ENCODE measurements at places on chromosomes 6 and 20.

DNA sequence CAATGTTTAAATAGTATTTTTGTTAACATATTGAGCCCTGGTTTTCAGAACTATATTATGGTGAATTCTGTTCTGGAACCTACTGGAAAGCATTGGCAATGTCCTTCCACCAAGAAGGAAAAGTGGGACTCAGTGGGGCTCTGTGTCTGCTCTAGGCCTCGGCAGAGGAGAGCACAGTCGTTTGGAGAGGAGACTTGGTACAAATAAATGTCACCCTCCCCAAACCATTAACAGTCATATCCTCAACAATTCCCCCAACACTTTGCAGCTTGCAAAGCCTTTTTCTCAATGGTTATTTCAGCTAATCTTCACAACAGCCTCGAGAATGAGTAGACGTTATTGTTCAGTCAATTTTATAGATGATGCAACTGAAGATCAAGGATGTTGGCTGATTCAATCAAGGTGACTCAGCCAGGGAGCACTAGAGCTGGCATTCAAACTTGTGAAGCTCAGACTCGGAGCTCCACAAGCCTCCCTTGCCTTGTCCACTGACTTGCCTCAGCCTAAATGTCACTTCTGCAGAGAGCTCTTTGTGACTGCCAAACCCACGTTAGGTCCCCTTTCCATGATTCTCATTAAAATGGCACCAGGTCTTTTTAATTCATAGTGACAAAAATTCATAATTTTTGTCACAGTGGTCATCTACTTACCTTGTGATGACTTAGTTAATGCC is 60.6 kb downstream of the TOX2 start:
- DNase-seq: no peak

DNA sequence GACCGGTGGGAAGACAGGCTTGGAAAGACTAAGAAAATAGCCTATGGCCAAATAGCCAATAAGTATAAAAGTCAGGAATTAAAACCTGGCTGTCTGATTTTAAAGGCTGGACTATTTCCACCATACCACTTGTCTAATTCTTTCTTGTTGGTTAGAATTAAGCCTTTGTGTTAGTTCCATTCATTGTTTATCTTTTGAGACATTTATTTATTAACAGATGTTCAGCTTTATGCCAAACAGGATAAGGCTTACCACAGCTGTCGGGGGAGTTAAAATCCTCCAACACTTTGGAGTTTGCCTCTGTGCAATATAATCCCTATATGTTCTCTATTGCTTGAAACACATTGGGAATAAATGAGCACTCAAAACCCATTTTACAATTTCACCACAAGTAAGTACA is 208.3 kb downstream of the TMEM200A start:
- DNase-seq: no peak

- DNase-seq: no peak
These were observed 51.0 kb upstream of the PMEPA1 start for GRCh38 chr20:57760698-57761412.

GRCh38 chr6:21915707-21916260 is 322.2 kb downstream of the SOX4 start:
- no peak for DNase-seq

- no peak for DNase-seq
These were observed 217.1 kb upstream of the THEMIS start for GRCh38 chr6:128117916-128118315.

DNA sequence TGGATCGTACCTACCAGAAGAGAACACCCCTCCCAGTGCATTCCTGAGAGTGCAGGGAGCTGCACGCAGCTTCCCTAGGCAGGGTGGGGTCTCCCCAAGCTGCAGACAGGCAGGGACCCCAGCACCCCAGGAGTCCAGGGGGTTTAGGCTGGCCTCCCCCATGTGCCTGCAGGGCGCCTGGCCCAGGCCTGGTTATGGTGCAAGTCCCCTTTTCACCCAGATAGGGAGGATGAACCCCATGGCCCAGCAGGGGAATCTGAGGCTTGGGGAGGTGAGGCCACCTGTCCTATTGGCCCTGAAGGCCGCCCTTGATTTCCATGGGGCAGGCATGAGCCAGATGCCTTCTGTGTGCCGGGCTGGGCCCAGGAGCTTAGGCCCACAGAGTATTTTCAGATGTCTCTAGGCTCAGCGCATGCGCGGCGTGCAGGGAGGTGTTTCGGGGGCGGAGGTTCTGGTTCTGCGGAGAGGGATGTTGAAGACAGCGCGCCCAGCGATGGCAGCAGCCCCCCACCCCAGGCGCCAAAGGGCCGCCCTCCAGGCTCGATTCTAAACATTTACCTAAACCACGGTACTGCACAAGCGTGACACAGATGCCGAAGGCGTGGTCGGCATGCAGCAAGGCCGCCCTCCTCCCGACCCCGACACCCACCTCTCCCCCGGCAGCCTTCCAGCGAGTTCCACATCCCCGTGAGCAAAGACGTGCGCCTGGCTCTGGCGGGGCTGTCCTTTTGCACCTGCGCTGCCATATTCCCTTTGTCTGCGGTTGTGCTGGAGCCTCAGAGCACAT is 29.4 kb downstream of the COL20A1 start:
- DNase-seq: no peak

Measured in type B pancreatic cell (in vitro differentiated cells).